Fibroblast of the aortic adventitia (primary cell): ENCODE measurements at places on chromosomes 2 and 18.
A peak's percentile ranks its signal among the peaks of the same experiment; 100 is the strongest.

DNA sequence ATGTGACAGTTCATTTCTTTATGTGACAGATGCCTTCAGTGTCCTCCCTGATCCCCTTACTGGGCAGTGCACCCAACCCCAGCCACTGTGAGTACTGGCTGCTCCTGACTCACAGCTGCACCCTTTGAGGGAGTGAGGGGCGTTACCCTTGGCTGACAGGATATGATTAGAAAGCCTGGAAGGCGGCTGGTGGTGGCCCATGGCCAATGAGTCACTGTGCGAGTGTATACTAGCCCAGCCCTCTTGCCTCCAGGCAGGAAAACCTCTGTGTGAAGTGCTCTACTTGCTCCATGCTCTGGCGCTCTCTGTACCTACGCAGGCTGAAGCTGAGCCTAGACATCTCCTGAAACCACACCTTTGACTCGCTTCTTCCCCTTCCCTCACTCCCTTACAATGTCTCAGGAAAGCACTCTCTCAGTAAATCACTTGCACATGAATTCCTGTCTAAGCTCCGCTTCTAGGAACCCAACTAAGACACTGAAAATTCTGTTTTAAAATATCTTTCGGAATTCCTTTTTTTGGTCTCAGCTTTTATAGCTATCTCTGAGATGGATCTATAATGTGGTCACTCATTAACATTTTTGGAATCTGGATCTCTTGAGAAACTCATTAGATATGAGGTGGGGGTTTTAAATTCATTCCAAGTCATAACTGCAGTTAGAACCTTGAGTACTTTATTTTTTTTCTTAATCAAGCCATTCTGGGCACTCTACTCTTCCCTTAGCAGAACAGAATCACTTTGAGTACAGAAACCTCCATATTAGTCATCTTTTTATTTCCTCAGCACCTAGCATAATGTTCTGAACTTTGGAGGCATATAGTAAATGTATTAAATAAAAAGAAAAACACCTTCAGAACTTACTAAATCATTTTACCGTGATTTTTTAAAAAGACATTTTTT is 25.3 kb upstream of the STAM2 start:
- peak; percentile 97 for DNase-seq

DNA sequence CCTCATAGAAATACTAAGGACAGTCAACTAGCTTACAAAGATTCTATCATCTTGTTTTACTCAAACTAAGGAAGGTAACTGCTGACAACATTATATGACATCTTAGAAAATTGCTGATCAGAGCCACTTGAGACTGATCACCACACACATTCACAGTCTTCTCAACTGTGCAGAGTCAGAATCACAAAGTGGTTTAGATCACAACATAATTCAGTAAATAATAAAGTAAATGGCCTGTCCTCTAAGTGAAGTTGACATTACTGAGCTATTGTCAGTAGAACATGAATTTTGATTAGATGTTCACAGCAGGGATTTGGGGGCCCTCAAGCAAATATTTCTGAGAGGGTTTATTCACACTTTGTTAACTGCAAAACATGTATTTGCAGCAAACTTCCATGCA is 28.5 kb downstream of the NOL4 start:
- no peak for DNase-seq

GRCh38 chr2:102410952-102411351 is 12.0 kb upstream of the IL18RAP start:
- no peak for DNase-seq

- no peak for DNase-seq
Observed at GRCh38 chr2:113898081-113898480, 8.2 kb downstream of the ACTR3 start.

DNA sequence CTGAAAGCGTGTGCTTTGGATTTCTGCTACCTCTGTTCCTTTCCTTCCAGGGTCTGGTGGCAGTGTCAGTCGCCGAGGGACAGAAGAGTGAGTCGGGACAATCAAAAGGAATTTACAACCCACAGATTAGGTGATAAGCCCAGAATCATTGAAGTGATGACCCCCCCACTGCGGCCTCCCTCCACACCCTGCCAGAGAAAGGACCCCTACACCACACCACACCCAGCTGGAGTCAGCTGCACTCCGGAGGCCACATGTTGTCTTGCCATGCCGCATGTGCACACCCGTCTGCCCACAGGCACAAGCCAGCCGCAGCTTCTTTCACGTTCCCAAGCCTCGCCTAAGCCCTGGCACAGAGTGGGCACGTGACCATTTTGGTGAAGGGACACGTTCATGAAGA is 366.8 kb upstream of the SALL3 start:
- no peak for DNase-seq

- DNase-seq = peak; percentile 73
Observed at GRCh38 chr2:74747411-74748080, 86.4 kb upstream of the HK2 start.

GRCh38 chr2:189231719-189232323 is 52.3 kb upstream of the COL5A2 start:
- DNase-seq = no peak

DNA sequence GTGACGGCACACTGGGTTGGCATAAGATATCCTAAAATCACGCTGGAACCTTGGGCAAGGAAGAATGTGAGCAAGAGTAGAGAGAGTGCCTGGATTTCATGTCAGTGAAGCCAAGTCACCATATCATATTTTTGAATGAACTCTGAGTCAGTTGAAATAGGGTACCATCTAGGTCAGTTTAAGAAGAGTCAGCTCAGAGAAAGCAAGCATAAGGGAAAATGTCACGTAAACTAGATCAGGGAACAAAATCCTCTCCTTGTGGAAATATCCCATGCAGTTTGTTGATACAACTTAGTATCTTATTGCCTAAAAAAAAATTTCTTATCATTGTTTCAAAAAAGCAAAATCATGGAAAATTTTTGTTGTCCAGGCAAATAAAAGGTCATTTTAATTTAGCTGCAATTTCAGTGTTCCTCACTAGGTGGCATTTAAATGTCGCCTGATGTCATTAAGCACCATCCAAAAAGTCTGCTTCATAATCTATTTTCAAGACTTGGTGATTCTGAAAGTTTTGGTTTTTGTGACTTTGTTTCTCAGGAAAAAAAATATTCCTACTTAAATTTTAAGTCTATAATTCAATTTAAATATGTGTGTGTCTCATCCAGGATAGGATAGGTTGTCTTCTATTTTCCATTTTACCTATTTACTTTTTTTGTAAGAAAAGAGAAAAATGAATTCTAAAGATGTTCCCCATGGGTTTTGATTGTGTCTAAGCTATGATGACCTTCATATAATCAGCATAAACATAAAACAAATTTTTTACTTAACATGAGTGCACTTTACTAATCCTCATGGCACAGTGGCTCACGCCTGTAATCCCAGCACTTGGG is 19.6 kb downstream of the RSAD2 start:
- peak; percentile 64 for DNase-seq

DNA sequence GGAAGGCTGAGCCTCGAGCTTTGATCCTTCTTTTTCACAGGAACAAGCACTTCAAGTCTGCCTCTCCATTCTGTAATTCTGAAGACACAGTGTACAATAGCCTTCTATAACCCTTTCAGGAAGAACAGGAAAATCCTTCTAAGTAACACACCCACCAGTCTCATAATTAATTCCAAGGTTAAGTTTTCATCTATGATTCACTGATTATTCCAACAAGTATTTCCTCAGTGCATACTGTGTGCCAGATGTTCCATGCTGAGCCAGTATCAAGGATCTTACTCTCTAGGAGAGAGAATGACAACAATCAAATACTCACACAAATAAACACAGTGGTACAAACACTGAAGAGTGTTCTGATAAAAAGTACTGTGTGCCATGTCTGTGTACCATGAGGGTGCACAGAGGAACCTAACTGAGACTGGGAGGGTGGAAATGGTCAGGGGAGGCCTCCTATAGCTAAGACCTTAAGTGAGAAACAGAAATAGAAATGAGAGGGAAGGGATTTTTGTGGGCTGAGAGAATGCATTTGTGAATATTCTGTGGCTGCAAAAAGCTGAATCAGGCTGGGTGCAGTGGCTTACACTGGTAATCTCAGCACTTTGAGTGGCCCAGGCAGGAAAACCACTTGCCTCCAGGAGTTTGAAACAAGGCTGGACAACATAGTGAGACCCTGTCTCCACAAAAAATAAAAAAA is 7.3 kb upstream of the MTLN start:
- DNase-seq = peak; percentile 45

DNA sequence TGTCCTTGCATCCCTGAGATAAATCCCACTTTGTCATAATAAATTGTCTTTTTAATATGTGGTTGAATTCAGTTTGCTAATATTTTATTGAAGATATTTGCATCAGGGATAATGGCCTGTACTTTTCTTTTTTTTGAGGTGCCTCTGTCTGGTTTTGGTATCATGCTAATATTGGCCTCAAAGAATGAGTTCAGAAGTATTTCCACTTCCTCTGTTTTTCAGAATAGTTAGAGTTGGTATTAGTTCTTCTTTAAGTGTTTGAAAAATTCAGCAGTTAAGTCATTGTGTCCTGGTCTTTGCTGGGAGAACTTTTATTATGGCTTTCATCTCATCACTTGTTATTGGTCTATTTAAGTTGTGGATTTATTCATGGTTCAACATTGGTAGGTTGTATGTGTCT is 464.1 kb upstream of the CRIM1 start:
- no peak for DNase-seq

DNA sequence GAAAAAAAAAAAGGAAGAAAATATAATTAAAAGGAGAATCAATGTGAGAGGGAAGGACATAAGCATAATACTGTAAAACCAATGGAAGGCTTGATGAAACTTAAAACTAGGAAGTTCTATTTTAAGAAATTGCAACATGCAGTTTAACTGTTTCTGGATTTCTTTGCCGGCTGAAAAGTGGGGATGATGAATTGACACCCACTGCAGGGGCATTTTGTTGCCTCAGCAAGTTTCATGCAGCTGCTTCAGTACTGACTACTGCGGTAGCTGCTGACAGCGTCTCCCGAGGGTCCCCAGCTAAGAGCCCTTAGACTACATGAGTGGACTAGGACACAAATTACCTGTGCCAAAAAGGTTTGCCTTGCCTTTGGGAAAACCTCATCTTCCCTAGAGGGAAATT is 69.2 kb downstream of the B3GNT2 start:
- DNase-seq = no peak

DNA sequence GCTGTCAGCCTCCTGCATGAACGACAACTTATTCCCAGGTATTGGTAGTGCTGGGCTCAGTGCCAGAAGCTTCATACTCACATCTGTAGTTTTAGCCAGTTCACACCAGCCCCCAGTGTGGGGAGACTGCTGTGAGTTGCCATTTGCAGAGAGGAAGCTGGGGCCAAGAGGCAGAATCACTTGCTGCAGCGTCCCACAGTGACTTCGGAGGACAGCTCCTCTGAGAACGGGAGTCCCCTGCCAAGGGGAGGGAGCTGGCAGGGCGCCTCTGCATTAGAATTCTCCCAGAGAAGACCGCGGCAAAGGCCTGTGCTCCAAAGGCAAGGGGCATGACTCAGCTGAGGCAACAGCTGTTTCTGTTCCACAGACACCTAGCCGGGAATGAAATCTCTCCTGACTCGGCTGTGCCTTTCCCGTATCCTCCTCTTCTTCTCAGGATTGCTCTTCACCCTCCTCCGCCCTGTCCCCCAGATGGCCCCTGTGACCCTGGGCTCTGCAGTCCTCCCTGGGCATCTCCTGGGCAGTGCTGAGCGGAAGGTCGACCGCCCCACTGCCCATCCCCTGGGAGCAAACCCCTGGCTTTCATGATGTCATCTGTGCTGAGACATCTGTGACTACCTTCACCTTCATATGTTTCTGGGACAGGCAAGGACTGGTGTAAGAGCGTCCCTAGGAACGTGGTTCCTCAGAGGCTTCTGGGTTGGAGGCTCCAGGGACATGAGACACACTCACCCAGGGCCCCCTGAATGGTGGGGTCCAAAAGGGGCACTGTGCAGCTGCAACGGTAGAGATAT is 18.0 kb downstream of the MAL start:
- DNase-seq = peak; percentile 79

DNA sequence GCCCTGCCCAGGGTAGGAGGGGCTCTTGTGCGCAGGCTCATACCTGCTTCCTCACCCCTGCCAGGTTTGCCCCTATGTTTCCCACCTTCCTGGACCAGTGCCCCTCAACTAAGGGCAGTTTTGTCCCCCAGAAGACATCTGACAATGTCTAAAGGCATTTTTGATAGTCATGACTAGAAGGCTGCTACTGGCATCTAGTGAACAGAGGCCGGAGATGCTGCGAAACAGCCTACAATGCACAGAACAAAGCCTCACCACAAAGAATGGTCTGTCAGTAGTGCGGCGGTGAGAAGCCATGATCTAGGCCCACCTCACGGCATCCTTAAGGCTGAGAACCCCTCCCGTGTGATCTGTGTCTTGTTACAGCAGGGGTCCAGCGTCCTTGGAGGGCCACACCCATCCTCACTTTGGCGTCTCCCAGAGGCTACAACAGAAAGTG is 96.0 kb downstream of the TMEM17 start:
- DNase-seq = peak; percentile 9

- DNase-seq = no peak
Observed at GRCh38 chr2:76669966-76670465, 852.2 kb downstream of the LRRTM4 start.

DNA sequence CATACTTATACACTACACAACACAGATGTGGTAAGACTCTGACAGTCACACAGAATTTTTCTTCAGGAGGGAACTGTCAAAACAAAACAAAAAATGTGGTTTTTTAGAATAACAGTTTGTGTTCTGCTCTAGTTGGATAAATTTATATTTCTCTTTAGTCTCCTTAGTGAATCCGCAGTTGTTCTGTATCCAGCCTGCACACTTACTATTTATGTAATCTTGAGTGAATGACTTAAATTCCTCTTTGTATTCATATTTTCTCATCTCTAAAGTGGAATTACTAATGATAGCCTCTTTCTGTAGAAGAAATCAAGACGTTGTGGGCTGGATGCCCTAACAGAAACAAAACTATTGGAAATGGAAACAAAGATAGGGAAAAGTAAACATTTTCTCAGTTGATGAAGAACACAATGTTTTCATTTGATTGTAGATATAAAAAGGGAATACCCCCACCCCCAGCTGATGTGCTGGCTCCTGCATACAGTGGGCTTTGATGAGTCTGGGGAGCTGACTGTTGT is 375.2 kb downstream of the TRIB2 start:
- no peak for DNase-seq

DNA sequence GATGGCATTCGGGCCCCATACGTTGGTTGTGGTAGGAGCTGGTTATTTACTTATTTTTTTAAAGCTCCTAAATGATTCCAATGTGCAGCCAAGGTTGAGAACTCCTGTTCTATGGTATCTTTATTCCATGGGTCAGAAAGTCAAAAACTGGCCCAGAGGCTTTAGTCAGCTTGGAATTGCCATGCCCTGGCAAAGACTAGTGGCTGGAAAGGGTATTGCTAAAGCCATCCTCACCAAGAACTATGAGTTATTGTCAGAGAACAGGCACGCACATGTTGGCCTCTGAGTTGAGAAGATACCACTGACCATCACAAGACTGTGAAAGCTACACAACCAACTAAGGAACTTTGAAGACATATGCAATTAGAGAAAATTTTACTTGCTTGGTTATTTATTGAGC is 47.9 kb upstream of the ACMSD start:
- no peak for DNase-seq

- DNase-seq = no peak
Observed at GRCh38 chr2:133740500-133740899, 172.2 kb upstream of the NCKAP5 start.

GRCh38 chr2:144198116-144198515 is 321.8 kb downstream of the ZEB2 start:
- DNase-seq = peak; percentile 44
